ENCODE measurements at places on chromosomes 11 and 22.
A peak's percentile ranks its signal among the peaks of the same experiment; 100 is the strongest.

- DNase-seq, result no peak
These were observed 1.9 kb upstream of the SYT8 start for GRCh38 chr11:1832920-1833295.

GRCh38 chr11:9506489-9507276 lies 45.9 kb downstream of the ZNF143 start:
- peak; percentile 66 for DNase-seq

- DNase-seq, result no peak
These were observed 497 bp upstream of the SSRP1 start for GRCh38 chr11:57336111-57336666.

DNA sequence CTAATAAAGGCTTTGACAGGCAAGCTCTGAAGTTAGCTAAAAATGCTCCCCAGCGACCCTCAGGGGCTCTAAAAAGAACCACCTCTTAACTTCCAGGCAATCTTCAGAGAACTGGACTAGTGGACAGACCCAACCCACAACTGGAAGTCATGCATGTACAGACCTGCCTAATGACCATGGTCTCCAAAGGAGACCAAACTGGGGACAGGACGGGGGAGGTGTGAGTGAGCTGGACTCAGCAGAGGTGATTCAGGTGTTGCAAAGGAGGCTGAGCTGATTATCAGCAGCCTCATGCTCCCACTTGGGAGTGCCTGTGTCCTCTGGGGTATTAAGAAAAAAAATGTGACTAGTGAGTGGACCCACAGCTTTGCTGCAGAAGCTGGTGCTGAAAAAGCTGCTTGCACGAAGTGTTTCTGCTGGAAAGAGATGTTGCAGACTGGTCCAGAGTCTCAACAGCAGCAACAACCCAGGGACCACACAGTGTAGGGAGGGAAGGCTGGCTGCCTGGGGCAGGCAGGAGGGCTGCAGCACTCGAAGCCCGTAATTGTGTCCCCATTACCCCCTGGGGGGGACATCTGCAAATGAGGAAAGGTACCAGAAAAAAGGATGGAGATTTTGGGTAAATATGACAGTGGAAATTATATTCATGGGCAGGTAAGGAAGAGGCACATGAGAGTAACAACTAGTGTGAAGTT lies 35.3 kb downstream of the PITPNB start:
- no peak for DNase-seq

GRCh38 chr11:16737818-16738192 lies 642 bp upstream of the C11orf58 start:
- no peak for DNase-seq

GRCh38 chr11:134226806-134227325 lies 2.4 kb downstream of the VPS26B start:
- no peak for DNase-seq

- DNase-seq, result no peak
These were observed 4.2 kb downstream of the SHANK2 start for GRCh38 chr11:71248251-71248570.

DNA sequence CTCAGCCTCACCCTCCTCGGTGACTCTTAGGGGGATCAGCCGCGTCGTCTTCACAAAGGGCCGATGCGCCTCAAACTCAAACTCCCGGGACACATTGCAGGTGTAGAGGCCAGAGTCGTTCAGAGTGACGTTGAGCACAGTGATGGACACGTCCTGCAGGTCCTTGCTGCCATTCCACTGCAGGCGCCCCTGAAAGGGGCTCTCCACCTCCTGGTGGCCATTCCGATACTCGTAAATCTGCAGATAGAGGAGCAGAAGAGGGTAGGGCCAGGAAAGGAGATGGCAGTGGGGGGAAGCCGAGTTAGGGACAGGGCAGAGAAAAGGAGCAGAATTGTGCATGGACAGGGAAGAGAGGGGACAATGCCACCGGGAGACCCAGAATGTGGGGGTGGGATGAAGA lies 12.0 kb downstream of the SCN3B start:
- no peak for DNase-seq

DNA sequence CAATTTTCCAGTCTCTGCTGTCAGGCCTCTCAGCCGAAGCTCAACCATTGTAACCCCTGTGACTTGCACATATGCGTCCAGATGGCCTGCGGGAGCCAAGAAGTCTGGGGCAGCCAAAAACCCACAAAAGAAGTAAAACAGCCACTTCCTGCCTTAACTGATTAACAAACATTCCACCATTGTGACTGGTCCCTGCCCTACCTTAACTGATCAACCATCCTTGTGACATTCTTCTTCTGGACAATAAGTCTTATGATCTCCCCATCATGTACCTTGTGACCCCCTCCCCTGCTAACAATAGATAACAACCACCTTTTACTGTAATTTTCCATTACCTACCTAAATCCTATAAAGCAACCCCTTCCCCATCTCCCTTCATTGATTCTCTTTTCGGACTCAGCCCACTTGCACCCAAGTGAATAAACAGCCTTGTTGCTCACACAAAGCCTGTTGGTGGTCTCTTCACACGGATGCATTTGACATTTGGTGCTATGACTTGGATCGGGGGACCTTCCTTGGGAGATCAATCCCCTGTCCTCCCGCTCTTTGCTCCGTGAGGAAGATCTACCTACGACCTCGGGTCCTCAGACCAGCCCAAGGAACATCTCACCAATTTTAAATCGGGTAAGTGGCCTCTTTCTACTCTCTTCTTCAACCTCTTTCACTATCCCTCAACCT lies 1.3 kb upstream of the NDUFC2 start:
- DNase-seq, result no peak

- DNase-seq, result no peak
These were observed 19.3 kb upstream of the ST3GAL4 start for GRCh38 chr11:126336138-126336541.

DNA sequence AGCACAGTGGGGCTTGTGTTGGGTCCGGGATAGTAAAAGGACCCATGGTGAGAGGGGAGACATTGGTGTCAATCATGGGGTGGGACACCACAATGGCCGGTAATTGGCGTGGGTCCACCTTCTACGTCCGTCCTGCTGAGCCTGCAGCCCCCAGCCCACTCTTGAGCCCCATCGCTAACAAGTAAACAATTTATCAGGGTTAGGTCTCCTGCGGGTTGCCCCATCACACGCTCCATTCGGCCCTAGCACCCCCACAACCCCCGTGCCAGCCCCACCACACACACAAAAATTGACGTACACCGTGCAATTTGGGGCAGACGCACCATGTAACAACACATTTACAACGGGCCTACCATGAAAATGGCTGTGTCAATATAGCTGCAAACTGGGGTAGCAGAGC lies 86.5 kb upstream of the HTATIP2 start:
- DNase-seq, result no peak

DNA sequence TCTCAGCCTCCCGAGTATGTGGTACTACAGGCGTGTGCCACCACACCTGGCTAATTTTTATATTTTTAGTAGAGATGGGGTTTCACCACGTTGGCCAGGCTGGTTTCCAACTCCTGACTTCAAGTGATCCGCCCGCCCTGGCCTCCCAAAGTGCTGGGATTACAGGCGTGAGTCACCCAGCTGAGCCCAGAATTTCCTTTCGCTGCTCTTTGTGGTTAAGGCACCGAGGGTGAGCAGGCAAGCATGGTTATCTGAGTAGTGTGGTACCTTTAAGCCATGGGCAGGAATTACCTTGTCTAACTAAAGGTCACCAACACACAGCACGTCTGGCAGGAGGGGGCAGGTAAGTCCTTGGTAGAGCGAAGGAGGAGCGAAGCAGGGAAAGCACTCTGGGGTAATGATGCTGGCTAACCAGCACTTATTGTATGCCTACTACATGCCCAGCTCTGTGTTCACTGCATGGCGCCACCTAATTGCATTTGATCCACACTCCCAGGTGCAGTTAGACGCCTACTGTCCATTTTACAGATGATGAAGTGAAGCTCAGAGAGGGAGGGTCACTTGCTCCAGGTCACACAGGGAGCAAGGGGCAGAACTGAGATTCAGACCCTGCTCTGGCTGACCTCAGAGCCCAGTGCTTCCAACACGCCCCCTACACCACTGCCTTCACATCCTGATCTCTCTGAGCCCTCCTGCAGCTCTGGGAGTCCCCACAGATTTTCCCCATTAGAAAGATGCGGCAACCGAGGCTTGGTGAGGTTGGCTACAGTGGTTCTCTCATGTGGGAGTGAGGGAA lies 45.7 kb downstream of the TRIOBP start:
- DNase-seq, result no peak

DNA sequence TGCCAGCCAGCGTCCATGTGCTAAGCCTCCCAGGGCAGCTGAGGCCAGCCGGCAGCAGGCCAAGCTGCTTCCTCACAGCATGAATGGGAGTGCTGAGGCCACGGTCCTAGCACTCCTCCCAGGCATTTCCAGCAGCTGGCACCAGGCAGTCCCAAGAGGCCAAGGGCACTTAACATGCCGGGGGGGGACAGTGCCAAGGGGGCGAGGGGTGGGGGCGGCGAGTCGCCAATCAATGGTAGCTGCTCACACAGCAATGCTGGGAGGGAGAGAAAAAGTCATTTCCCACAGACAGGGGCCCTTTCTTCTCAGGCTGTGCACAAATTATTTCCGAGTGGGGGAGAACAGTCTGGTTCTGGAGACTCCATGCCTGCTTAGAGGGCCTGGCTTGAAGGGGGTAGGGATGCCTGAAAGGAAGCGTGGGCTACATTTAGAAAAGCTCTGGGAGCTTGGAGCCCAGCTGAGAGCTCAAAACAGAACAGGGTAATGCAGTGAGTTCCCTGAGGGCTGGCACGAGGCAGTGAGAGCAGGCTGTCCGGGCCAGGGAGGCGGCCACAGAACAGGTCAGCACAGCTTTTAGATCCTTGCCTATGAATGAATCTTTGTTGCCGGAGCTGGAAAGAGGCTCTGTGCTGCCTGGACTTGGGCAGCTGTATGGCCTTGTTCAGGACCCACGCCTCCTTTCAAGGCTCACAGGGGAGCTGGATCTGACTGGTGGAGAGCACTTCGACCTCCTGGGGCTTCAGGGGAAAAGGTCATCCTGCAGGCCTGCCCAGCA lies 14.4 kb upstream of the TBC1D10A start:
- no peak for DNase-seq

- no peak for DNase-seq
These were observed 12.7 kb downstream of the TMEM45B start for GRCh38 chr11:129828301-129828836.

DNA sequence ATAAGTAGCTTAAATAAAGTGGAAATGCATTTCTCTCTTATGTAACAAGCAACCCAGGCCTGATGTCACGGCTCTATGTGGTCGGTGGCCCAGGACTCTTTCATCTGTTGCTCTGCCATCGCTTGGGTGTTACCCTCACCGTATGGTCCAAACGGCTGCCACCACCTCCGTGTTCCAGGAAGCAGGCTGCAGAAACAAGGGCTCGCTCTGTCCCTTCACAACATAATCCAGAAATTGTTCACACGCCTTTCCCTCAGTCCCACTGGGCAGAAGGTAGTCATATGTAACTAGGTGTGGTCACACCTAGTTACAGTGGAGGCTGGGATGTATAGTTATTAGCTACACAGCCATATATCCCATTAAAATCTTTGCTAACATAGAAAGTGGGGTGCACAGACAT lies 421.0 kb downstream of the SOX6 start:
- no peak for DNase-seq

All from stimulated activated CD8-positive, alpha-beta memory T cell treated with anti-CD3 and anti-CD28 coated beads, Interleukin-15, amount 100 ng/mL, for 1 hour (primary cell).